ENCODE measurements at places on chromosomes 2 and 18. TPM values are rescaled to one million over a fixed set of nuclear protein-coding genes. Genes with fewer than 3 reads are reported as not detected.

- no peak for DNase-seq
Measured at GRCh38 chr2:75041731-75042600, 83.5 kb downstream of the POLE4 start.

DNA sequence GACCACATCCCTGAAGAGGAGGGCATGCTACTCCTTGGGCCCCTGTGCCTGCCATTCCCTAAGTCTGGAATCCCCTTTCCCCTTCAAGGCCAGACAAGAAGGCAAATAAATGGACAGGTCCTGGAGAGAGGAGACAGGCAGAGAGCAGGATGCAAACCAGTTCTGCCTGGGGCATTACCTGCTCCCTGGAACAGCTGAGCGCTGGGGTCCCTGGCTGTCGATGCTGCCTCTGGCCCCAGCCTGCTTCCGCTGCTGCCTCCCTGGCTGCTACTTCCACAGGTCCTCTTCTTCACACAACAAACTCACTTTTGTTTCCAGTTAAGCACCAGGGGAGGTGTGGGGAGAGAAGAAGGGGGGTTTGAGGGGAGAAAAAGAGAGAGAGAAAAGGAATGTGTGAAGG lies 53.1 kb downstream of the SLC4A5 start:
- no peak for DNase-seq

Gene RSAD2
- 0.35 TPM for polyA plus RNA-seq

Gene MXD1
- polyA plus RNA-seq = 2.8 TPM

Gene CPSF3
- 31.4 TPM for polyA plus RNA-seq

GRCh38 chr2:64763126-64763525 lies 109.4 kb upstream of the SERTAD2 start:
- DNase-seq = no peak

DNA sequence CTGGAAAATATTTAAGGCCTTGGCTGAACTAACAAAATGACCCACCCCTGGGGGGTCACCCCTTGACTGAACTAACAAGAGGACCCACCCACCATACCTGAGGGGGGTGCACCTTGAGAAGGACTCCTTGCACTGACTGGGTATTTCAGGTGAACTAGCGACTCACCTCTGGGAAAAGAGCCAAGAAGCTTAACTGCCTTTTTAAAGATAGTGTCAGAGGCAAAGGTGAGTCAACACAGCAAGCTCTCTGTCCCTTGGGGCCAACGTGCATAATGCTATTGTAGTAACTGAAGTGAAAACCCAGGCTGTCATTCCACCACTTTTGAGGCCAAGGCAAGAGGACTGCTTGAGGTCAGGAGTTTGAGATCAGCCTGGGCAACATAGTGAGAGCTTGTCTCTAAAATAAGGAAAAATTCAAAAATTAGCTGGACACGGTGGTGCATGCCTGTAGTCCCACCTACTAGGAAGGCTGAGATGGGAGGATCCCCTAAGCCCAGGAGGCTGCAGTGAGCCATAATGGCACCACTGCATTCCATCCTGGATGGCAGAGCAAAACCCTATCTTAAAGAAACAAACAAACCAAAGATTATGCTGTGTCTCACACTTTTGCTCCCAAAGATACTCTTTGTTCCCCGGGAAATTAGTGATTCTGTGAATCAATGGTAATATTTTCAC lies 36.4 kb upstream of the ZCCHC2 start:
- no peak for DNase-seq

DNA sequence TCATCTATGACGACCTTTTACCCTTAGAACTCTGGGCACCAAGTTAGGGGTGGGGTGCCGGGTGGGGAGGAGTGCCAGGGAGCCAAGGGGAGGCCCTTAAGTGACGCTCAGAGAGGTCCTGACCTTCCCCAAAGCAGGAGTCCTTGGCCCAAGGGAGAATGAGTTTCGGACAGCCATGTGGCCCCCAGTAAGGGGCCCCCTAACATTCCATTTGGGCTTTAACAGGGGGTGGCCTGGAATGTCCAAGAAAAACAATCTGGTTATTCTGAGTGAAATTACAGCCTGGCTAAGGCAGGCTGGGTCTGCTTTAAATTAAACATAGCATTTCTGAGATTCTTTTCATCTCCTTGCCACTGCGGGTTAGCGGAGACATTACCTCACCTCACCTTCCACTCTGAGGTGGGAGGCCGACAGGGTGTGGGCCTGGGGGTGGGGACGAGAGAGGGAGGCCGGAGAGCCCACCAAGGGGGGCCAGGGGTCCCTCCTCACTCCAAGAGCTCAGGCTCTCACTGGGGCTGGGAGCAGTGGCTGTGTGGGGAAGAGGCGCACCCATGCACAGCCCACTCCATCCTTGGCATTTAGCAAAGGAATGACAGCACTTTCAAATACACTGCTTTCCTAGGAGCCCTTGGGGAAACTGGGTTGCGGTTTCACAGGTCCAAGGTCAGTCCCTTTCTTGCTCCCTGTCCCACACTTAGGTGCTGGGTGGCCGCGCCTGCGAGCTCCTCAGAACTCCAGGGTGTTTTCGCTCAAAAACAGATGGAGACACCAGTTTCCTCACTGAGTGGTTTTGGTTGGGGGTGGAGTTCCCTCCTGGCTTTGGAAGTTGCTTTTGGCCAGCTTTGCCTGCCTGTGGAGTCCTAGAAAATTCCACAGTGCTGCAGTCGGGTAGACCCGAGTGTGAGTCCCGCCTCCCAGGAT lies 107.4 kb downstream of the POLR1A start:
- no peak for DNase-seq

GRCh38 chr2:195498176-195498575 lies 158.8 kb upstream of the SLC39A10 start:
- no peak for DNase-seq

- DNase-seq = no peak
Measured at GRCh38 chr18:39839782-39840181, 2115.3 kb upstream of the PIK3C3 start.

DNA sequence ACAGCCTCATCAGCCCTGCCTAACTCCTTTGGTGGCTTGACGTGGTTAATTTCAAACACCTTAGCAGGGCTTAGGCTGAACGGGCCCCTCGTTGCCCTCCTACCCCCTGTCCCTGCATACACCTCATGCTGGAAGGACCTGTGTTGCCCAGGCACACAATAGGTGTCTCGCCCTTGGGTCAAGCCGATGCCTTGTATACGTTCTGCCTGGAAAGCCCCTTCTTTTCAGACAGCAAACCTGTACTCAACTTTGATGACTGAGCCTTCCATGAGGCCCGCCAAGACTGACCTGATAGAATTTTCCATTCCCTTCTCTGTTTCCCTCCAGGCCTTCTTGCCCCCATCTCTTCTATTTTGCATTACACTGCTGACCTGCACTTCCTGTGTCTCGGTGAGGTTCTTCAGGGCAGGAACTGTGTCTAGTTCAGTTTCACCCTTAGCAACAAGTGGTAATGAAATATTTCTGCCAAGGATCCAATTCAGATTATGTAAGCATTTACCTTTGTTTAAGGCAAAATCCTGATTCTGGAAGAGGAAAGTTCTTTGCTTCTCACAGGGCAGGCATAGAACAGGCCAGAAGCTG lies 7.9 kb downstream of the GREB1 start:
- DNase-seq = no peak

DNA sequence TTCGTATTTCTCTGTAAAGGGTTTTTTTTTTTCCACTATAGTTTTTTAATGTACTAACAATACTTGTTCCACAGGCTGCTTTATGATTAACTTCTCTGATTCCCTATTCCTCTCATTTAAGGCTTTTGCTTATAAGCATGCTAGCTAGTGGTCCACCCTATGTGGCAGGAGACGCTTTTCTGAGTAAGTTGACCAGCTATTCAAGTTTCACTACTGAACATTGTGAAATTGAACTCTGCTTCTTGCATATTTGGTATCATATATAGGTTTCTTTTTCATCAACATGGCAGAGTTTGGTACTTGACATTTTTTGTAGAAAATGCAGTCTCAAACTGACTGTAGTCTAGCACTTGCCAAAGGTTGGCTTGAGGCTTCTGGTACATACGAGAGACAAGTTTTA lies 74.2 kb downstream of the OTX1 start:
- DNase-seq = no peak

DNA sequence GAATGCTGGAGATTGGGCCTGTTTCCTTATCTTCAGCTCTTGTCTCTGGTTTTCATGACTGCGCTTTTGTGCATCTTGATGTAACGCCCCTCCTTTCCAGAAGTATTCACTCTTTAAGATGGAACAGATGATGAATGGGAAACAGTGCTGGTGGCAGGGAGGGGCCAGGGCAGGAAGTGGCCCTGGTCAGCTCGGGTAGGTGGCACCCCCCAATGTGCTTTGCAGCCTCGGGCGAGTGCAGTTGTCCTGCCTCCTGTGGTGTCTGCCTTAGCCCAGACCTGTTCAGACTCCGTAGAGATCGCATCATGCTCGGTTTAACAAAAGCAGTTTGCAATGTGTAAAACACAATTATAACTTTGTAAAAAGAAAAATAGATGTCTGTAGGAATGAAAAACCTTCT lies 17.0 kb upstream of the MGAT4A start:
- peak; percentile 39 for DNase-seq

Gene DYNAP
- polyA plus RNA-seq = not detected

GRCh38 chr2:177893880-177894279 lies 178.7 kb downstream of the PDE11A start:
- no peak for DNase-seq

GRCh38 chr18:70036771-70037347 lies 89.2 kb upstream of the CD226 start:
- DNase-seq = no peak

GRCh38 chr2:212384027-212384426 lies 154.6 kb downstream of the ERBB4 start:
- DNase-seq = no peak

GRCh38 chr2:26193578-26194231 lies 20.8 kb downstream of the GAREM2 start:
- DNase-seq = no peak

- DNase-seq = no peak
Measured at GRCh38 chr2:236676136-236676873, 106.7 kb downstream of the ACKR3 start.

Gene DLX1
- 0.07 TPM for polyA plus RNA-seq

Gene ACAA2
- 34.9 TPM for polyA plus RNA-seq

DNA sequence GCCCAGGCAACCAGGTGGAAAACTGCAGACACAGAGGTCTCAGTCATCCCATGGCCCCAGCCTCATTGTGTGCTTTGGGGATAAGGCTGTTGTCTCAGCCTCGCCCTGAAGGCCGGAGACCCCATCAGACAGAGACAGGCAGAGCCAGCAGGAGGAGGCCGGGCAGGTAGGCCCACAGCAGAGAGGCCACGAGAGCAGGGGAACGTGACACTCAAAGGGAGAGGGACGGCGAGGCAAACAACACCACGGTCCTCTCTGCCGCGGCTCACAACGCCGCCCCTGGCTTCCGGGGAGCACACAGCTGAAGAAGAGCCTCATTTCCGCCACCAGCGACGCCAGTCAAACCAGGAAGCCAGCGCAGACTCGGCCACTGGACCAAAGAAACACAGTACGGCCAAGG lies 103.3 kb downstream of the ZNF516 start:
- DNase-seq = no peak

DNA sequence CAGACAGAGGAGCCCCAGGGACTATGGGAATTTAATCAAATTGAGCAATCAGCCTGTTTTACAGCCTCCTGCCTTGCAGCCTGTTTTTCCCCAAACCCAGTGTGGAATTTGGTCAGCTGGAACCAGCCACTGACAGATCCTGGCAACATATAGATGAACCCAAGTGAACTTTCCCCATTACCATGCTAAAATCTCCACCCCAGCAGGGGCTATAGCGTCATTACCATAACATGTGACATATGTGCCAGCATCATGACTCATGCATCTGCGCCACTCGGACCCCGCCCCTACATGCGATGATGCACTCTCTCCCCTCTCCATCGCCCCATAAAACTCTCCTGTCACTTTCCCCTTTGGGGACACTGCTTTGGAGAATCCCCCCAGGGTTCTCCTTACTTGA lies 17.3 kb upstream of the FEZ2 start:
- DNase-seq = peak; percentile 20

Gene SLC5A7
- polyA plus RNA-seq = 0.12 TPM

Gene SEPTIN10
- polyA plus RNA-seq = 39.1 TPM

DNA sequence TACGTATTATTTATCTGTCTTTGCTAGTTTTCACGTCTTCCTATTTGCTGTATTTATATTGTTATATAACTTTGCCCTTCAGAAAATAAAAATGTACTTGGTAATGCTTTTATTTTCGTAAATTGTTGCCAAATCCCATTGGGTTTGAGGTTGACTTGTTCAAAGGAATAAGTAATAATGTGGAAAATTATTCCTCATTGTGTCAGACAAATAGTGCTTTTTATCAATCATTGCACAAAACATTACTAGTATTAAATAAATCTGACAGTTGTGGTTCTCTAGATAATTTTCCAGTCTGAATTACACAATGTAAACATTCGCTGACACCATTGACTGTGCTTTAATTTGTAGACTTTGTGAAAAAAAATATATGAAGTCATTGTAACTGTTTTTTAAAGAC lies 798.3 kb upstream of the TMEFF2 start:
- no peak for DNase-seq

GRCh38 chr2:15749460-15750432 lies 158.1 kb downstream of the DDX1 start:
- no peak for DNase-seq

DNA sequence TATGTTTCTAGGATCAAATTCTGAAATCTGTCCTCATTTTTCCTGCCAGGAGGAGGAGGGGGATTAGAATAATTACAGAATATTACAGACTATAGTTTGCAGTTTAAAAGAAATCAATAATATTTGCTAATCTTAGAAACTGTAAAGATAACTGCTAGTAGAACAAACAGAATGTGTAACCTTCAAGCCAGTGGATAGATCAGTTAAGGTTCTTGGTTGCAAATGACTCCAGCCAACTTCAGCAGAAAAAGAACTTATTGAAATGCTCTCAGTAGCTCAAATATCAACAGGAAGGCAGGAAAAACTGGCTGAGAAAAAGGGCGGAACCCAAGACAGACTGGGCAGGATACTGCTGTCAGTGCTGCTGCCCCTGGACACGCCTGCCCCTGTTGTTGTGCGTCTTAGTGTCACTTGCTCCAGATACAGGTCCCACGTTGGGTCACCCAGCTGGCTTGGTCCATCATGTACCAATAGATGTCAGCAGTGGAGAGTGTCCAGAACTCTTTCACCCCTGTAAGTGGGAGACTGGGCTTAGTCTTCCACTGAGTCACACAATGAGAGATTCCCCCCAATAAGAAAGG lies 10.2 kb downstream of the NMUR1 start:
- no peak for DNase-seq

- no peak for DNase-seq
Measured at GRCh38 chr2:27174638-27175037, 25.8 kb downstream of the TCF23 start.

Gene EPG5
- 13.6 TPM for polyA plus RNA-seq

GRCh38 chr18:9594823-9595596 lies 19.3 kb downstream of the PPP4R1 start:
- DNase-seq = no peak

Data from SK-N-SH (cell line).